ELR (cell line): ENCODE measurements at places on chromosomes 16 and 17.

GRCh38 chr16:57403965-57404817, at the start of gene CCL17:
TSS of gene CCL17 (plus strand) at chr16:57404767. CDS start at chr16:57413933, 9,166 bp downstream.
- no peak for DNase-seq

DNA sequence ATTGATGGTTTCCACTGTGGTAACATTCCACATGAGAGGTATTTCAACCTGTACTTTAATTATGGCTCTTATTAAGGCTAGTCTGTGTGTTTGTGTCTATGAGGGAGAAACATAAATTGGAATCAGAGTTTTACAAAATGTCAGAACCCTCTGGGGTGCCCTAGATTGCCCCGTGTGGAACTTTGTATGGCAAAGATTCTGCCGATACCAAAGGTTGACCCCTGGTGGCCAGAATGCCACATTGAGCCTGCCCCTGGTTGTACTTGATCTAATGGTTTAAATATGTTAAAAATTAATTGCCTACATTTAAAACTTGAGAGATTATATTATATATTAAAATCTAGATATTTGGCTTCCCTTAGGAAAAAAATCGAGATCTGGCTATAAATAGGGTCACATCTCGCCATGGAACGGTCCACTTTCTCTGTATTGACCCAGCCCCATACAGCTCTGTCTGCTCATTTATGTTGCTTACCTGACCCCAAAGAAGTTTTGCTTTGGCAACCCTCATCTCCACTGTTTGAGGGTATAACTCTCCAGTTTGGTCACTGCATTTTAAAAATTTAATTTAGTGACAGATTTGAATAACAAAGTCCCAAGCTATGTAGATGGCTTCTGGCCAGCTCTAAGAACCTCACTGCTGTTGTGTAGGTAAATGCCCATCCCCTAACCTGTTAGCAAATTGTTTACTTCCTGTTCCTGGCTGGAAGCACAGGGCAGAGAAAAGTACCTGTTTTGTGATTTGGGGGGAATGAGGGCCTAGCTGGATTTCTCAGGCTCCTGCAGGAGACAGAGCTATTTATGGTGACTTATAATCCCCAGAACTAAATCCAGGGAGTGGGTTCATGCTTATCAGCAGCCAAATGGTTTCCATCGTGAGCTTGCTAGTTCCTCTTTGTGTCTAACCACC, 95.0 kb downstream of the PLCG2 start:
- peak; percentile 72 for DNase-seq

DNA sequence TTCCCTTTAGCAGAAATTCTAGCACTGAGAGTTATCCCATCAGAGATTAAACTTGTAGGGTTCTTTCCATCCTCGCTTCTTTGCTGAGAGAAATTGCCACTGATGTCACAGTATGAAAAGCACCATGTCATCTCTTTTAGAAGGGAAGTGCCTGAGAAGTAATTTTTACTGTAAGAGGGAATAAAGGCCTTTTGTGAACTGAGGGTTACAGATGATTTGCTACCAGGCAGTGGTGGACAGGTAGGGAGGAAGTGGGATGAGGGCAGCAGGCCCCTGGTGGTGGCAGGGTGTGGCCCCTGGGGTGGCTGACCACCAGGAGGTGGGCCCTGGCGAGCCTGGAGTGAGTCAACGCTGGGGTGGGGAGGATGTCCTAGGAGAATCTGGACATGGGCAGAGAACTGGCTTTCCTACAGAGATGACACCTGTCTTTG, 6.4 kb upstream of the MILR1 start:
- no peak for DNase-seq

- DNase-seq, result no peak
Observed at GRCh38 chr17:1289695-1290094, 10.2 kb downstream of the TRARG1 start.

DNA sequence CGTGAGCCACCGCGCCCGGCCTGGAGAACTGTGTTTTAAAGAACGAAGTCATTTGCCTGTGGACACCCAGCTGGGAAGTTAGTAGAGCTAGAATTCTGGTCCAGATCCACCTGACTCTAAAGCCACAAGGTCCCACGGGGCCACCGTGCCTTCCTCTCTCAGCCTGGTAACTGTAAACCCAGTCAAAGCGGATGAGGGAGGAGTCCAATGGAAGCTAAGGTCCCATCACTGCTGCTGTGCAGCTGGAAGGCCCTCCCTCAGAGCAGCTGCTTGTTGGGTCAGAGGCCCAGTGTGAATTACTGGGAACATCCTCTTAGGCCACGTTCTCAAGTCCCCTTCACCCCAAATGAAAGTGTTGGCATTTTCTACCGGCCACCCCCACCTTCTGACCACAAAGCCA, 48.8 kb upstream of the CACNG5 start:
- DNase-seq, result no peak

- peak; percentile 56 for DNase-seq
Observed at GRCh38 chr17:38777641-38778250, 21.6 kb downstream of the PIP4K2B start.

- no peak for DNase-seq
Observed at GRCh38 chr16:6547131-6547530, 785.5 kb upstream of the RBFOX1 start.

GRCh38 chr17:67575325-67575724, 142.4 kb upstream of the NOL11 start:
- no peak for DNase-seq

DNA sequence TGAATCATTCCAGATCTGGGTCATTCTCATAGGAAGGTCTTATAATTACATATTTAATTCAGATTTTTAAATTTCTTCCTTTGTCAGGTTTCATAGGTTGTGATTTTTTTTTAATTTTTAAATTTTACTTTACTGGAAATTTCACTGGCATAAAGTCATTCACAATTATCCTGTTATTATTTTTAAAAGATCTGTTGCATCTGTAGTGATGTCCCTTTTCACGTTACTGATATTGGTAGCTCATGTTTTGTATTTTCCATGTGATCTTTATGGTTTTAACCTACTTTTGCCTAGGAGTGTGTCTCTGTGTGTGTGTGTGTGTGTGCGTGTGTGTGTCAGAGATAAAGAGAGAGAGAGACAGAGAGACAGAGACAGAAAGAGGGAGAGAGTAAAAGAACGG, 216.6 kb upstream of the KCNJ16 start:
- peak; percentile 31 for DNase-seq

- no peak for DNase-seq
Observed at GRCh38 chr16:1034230-1035065, 38.1 kb upstream of the SSTR5 start.

DNA sequence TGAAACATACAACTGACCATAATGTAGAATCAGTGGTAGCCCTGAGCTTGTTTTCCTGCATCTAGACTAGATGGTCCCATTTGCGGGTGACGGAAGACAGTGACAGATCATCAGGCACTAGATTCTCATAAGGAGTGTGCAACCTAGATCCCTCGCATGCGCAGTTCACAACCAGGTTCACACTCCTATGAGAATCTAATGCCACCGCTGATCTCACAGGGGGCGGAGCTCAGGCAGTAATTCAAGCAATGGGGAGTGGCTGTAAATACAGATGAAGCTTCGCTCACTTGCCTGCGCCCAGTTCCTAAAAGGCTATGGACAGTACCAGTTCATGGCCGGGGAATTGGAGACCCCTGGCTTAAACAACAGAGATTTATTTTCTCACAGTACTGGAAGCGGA, 656.3 kb downstream of the HS3ST4 start:
- no peak for DNase-seq

DNA sequence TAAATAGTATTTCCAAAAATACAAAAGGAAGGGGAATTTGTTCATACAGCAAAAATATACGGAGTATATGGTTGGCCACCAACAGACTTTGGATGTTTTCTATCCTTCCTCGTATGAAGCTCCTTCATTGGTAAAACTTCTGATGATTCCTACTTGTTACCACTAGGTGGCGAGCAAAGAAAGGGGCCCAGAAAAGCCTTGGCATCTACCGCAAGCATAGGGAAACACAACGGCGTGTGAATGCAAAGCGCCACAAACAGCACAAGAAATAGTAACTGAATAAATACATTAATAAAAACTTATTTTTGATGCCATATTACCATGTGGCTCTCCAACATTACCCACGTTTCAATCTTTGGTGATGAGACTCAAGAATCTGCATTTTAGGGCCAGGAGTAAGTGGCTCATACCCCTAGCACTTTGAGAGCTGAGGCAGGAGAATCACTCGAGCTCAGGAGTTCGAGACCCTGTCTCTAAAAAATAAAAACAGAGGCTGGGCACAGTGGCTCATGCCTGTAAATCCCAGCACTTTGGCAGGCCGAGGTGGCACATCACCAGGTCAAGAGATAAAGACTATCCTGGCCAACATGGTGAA, 34.5 kb downstream of the YWHAE start:
- DNase-seq, result peak; percentile 90

DNA sequence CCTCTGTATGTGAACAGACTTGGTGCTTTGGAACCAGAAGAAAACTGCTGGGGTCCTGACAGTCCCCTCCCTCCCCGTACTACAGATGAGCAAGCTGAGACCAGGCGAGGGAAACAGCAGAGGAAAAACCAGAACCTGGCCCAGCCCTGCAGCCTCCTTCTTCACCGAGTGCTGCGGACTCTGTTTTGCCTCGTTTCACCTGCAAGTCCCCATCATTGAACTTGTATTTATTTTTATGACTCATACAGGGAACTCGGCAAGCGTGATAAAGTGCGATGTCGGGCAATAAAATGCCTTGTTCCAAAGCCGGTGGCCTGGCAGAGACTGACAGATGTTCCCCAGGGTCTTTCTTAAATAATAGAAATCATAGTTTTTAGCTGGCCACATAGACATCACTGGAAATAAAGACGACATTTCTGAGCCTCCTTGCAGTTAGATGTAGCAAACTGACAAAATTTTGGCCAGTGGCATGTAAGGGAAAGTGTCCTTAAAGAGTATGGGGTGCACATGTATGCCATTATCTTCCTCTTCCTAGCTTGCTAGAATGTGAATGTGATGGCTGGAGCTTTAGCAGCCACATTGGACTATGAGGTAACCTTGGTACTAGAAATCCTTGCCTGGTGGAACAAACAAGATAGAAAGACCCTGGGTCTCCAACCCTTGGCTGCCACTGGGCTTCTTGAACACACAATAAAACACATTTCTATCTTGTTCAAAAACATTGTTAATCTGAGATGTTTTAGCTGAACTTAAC, 128.6 kb downstream of the IRF8 start:
- no peak for DNase-seq

DNA sequence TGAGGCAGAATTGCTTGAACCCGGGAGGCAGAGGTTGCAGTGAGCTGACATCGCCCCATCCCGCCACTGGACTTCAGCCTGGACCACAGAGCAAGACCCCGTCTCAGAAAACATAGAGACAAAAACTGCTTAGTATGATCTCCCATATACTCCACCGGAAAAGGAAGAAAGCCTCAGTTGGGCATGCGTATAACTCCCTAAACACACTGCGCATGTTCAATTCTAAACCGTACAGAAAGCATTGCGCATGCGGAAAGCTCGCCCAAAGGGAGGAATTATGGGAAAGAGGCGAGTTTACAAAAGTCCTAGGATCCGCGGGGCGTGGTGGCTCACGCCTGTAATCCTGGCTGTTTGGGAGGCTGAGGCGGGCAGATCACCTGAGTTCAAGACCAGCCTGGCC, 312.7 kb upstream of the ERCC4 start:
- no peak for DNase-seq

- DNase-seq, result no peak
Observed at GRCh38 chr16:85138073-85138824, 26.0 kb upstream of the CIBAR2 start.

DNA sequence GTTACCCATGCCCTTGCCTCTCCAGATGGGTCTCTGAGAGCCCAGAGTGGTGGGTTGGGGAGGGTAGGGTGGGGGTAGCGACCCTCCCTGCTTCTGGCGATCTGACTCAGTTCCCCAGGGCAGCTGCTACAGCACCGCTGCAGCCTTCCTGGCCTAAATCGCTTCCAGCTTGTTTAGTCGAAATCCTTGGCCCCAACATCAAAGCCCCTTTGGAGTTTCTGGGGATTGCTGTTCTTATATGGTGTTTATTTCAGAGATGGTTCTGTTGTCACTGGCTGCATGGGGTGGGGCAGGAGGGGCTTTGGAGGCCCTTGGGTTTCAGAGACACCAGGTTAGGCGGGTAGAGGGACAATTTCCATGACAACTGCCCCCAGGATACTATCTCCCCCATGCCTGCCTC, 35.9 kb downstream of the FZD2 start:
- DNase-seq, result no peak

DNA sequence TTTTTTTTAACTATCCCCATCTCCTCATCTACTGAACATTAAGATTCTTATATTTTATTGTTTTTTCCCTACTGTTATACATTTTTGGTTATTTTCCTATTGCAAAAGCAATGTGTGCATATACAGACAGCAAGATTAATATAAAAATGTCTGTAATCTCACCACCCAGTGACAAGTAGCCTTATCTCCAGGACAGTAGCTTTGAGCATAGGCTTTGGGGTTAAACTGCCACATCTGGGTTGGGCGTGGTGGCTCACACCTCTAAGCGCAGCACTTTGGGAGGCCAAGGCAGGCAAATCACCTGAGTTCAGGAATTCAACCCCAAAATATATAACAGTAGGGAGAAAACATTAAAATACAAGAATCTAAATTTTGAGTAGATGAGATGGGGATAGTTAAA, 27.4 kb upstream of the SSTR2 start:
- no peak for DNase-seq

DNA sequence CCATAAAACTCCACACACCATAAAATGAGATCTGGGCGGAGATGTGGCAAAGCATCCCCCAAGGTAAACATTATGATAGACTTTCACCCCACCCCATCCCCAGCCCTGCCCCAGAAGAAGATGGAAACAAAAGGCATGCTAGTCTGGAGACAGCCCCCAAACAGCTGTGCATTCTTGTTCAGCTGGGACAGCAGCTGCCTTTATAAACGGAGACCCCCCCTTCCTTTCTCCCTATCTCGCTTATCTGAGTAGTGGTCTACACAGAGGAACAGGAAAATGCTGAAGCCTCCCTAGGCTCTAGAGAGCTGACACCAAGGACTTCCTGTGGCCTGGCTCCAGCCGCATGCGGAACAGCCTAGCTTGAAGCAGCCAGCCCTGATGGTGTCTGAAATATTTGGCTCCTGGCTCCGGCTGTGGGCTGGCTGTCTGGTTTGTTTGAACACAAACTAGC, 190.3 kb upstream of the ANKFN1 start:
- no peak for DNase-seq

GRCh38 chr17:5607946-5608345, 23.6 kb upstream of the NLRP1 start:
- DNase-seq, result no peak
